ENCODE measurements at places on chromosomes 12 and 14. TPM values are rescaled to one million over a fixed set of nuclear protein-coding genes. Genes with fewer than 3 reads are reported as not detected.

The CLEC14A gene
- not detected for total RNA-seq

The B4GALNT1 gene
- total RNA-seq = 60.9 TPM

The ARHGEF25 gene
- total RNA-seq = 5.6 TPM

- no peak for DNase-seq
Measured at GRCh38 chr12:114411071-114411837, 5.3 kb upstream of the TBX5 start.

DNA sequence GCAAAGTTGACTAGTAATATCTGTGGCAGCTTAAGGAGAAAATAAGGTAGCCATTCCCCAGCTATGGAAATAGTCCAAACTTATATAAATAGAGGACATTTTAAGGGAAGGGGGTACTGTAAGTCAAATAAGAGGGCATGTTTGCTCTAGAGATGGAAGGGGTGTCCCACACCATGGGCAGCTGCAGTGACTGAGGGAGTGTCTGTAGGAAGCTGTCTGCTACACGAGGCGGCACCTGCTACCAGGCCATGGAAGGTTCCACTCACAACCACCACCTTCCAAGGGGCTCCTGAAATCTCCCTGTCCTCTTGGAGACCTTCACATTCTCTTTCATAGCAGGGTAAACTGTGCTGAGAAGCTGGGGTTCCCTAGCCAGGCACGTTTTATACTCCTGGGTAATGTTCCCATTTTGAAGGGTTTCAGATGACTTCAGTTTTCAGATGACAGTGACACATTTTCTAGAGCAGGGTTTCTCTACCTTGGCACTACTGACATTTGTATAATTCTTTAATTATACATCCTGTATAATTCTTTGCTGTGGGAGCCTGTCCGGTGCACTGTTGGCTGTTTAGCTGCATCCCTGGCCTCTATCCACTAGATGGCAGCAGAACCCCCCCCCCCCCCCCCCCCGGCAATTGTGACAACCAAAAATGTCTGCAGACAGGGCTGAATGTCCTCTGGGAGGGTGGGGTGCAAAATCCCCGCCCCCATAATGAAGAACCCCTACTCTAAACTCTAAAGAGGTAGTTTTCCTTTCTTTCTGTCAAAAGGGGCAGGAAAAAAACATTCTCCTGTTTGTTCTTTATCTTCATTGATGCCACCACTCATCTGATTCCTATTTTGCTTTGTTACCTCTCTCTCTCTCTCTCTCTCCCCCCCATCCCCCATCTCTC is 11.6 kb upstream of the SMCO2 start:
- peak; percentile 9 for DNase-seq

The PPP1R1A gene
- total RNA-seq = not detected

The AICDA gene
- total RNA-seq = not detected

The GXYLT1 gene
- total RNA-seq = 29.9 TPM

The DIO2 gene
- total RNA-seq = 3.5 TPM

DNA sequence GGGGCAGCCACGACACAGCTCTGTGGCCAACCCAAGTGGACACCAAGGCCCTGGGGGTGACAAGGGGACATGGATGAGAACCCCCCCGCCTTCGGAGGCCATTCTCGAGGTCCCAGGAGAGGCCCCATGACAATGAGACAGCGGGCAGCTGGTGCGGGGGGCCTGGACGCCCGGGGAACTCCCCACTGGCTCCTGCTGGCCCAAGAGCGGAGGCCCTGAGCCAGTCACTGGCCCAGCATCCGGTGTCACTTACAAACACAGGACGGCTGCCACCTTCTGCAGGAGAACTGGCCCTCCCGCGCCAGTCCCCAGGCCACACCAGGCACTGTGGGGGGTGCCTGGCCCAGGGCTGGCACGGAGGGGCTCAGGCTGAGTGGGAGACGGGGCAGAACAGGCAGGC is 51.4 kb downstream of the NCOR2 start:
- DNase-seq = no peak

DNA sequence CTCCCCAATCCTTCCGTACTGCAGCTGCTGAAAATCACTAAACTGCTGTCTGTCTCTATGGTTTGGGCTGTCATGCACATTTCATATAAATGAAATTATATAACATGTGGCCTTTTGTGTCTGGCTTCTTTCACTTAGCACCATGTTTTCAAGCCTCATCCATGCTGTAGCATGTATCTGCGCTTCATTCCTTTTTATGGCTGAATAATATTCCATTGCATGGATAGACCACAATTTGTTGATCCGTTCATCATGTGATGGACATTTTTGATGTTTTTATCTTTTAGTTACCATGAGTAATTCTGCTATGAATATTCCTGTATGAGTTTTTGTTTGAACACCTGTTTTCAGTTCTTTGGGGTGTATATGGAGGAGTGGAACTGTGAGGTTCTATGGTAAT is 32.6 kb upstream of the MED13L start:
- DNase-seq = no peak

GRCh38 chr12:79344855-79345847 is 345.6 kb downstream of the PAWR start:
- DNase-seq = peak; percentile 53

The TMTC2 gene
- 1.0 TPM for total RNA-seq

GRCh38 chr14:35336494-35337268 is 44.5 kb downstream of the PSMA6 start:
- peak; percentile 85 for DNase-seq

DNA sequence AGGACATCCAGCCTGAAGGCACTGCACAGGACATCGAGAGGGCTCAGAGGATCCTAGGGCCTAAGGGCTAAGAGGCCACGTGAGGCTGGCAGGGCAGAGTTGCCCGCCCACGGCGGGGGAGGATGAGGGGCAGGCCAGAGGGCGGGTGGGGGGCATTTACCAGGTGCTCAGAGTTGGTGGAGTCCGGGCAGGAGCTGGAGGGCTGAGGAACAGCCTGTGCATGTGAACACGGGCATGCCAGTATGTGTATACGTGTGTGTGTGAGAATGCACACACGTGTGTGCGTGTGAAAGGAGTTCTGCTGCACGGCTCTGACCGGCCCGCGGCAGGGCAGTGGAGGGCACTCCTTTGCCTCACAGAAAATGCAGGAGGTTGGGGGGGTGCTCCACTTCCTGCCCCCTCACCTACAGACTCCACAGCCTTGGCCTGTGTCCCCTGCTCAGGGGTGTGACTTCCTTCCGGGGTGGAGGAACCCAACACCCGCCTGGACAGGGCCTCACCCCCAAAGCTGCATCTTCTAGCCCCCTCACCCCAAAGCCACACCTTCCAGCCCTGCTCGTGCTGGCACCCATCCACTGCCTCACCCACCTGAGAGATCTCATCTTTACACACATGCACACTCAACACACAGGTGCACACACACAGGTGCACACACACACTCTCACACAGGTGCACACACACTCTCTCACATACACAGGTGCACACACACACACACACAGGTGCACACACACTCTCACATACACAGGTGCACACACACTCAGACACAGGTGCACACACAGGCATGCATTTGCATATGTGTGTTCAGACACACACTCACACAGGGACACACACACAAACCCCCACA is 11.8 kb upstream of the GPR132 start:
- no peak for DNase-seq

- DNase-seq = no peak
Measured at GRCh38 chr12:79645235-79645630, 45.5 kb downstream of the PAWR start.

The ACVRL1 gene
- 1.7 TPM for total RNA-seq

The EML5 gene
- total RNA-seq = 1.4 TPM

- no peak for DNase-seq
Measured at GRCh38 chr12:122201381-122201780, 2.1 kb upstream of the B3GNT4 start.

The E2F7 gene
- 19.9 TPM for total RNA-seq

- no peak for DNase-seq
Measured at GRCh38 chr14:101774006-101774795, 12.7 kb downstream of the PPP2R5C start.

DNA sequence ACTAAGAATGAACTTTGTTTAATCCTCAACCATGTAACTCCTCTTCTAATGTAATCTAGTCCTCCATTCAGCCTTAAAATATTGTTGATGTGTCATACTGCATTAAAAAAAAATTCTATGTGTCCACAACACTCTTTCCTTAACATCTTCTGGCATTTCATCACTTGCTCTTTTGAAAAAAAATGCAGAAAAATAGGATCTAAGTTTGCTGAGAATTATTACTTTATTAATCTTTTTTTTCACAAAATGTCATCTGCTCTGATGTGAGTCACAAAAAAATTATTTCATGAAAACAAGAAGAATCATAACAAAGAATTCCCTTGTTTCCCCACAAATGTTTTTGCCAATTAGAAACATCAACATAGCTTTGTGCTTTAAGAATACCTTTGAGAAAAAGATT is 410.1 kb upstream of the MGAT4C start:
- no peak for DNase-seq
